NCI-H446 treated with DMSO at 0.1 percent for 48 hours (cell line): ENCODE measurements at places on chromosomes 16 and 17.

DNA sequence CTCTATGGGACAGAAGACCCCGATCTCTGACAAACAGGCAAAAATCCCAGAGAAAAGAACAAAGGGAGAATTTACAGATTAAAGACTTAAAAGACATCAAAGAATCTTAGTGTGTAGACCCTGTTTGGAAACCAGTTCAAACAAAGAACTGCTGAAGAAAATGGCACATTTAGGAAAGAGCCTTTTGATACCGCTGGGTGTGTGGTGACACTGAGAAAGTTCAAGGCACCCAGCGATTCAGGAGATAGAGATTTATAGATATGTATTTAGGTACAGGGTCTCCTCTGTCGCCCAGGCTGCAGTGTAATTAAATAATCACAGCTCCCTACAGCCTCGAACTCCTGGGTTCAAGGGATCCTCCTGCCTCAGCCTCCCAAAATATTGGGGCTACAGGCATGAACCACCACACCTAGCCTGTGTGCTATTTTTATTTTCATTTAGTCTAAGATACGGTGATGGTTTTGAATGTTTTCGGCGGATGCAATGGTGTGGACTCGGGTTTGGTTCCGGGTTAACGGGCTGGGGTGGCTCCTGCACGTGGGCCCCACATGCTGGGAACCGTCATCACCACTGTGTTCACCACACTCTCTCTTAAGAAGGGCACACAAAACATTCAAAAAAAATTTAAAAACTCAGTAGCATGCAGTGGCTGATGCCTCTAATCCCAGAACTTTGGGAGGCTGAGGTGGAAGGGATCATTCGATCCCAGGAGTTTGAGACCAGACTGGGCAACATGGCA, 114.0 kb downstream of the ZNF778 start:
- no peak for DNase-seq

DNA sequence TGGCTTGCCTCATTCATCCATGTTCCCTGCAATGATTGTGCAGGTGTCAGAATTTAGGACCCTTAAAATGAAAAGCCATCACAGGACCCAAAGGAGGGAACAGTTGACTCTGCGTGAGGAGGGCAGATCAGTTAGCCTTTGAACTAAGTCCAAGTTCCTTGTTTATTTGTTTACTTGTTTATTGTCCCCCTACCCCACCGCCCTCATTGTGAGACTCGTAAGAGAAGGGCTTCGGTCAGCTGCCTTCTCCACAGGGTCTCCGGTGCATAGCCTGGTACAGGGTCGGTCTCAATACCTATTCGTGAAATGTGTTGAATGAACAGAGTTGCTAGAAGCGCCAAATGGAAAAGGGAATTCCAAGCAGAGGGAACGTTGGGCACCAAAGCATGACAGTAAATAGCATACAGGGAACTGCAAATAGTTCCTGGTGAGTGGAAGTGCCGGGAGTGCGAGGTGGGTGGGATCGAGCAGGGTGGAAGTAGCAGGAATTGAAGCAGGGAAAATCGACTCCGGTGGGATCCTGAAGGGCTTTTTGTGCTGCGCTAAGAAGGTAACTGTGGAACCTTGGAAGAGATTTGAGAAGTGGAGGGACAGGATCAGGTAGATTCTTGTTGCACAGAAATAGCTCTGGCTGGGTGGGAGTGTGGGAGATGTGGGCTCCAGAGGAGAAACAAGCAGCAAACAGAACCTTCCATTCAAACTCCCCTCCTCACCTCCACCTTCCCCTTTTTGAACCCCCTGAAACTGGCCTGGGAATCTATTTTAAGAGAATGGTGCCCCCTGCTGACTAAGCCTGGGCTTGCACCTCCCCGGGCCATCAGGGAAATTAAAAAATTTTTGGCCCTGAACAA, 12.7 kb downstream of the SLC35B1 start:
- DNase-seq: no peak

DNA sequence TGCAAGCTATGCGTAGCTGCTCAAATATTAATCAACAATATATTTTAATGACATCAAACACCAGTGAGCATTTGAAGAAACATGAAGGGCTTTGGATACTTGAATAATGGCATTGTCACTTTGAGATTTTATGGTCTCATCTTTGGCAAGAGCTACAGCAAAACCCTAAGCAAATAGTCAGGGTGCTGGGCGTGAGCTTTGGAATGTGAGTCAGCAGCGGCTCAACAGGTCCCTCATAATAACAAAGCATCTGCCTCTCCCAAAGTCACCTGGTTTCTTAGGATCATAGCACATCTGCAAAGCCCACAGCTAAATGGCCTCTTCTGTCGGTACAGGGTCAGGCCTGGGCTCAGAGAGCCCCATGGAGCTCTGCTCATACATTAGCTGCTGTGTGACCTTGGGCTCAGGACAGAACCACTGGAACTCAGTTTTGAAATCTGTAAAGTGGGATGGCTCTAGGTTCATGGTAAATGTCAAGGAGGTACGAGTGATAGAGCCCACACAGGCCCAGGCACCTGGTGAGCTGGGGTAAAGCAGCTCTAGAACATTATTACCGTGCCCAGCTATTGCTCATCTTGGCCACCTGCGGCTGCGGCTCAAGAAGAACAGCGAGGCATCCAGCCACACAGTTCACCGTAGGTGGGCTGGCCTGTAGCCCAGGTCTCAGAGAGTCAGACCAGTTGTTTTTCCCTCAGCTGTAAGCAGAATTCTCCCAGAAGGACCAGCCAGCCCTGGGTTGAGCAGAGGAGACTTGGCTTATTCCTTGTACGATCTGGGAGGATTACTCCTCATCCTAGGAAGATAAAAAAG, 544.5 kb upstream of the CDH11 start:
- no peak for DNase-seq

- no peak for DNase-seq
Observed at GRCh38 chr16:20271893-20272292, 55.4 kb downstream of the GP2 start.

GRCh38 chr16:1378804-1379303, 27.1 kb downstream of the GNPTG start:
- DNase-seq: no peak

- DNase-seq: no peak
Observed at GRCh38 chr17:13638855-13639458, 37.2 kb upstream of the HS3ST3A1 start.

DNA sequence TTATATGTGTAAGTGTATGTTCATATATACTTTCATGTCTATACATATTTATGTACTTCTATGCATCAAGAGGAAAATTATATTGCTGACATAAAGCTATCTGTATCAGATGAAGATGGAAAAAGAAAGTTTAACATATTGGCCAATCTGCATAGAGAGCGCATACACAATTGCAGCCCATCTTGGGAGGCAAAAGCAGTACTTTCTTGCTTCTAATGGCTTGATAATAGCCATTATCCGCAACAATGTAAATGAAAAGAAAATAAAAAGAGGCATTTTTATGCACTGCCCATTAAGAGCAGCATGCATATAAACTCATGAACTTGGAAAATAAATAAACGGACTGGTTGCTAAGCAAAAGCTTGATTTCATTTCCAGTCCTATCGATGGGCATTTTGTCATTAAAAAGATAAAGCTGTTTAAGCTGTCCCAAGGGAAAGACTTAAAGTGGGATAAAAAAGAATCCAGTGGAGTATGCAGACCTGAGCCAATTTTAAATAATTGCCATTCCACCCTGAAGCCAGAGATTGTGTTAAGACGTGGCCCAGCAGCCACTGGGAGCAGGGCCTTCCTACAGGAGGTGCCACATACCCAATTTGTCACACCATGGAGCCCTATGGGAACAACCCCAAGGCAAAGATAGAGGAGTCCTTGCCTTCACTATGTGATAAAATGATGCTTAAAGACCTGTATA, 183.6 kb upstream of the CDH11 start:
- DNase-seq: no peak

- DNase-seq: no peak
Observed at GRCh38 chr17:76579281-76579680, 6.4 kb downstream of the ST6GALNAC2 start.

DNA sequence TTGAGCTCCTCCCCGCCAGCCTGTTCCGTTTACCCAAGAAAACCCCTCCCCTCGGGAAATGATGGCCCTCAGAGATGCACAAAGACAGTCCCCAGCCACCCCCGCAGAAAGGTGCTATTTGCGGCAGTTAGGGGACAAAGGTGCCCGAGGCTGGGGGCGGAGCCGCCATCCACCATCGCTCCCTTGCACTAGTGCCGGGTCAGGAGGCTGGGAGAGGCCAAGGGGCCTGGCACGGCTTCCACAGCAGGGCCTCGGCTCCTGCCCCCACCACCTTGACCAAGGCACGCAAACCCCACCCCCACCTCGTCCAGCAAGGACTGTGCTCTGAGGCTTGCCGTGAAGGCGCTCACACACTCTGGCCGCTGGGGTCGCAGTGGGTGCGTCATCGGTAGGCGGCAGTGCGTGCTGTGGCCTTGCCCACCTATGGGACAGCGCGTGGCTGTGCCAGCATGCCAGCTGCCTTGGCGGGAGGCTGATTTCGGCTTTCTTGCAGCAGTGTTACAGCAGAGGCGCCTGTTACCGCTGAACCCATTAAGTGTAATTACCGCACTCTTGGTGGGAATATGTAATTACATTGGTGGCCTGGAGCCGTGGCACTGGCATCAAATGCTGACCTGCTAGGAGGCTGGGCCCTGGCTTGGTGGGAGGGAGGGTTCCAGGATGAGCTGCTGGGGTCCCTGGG, 31.8 kb downstream of the TPSG1 start:
- no peak for DNase-seq

- DNase-seq: no peak
Observed at GRCh38 chr17:67016039-67016762, 28.2 kb upstream of the CACNG1 start.

- no peak for DNase-seq
Observed at GRCh38 chr17:80862481-80862961, 129.1 kb upstream of the CHMP6 start.

GRCh38 chr16:87369796-87370719, 13.5 kb downstream of the FBXO31 start:
- DNase-seq: peak; percentile 17

- DNase-seq: no peak
Observed at GRCh38 chr17:83004791-83005380, 74.5 kb upstream of the METRNL start.

- DNase-seq: no peak
Observed at GRCh38 chr16:66361604-66362135, 4.8 kb upstream of the CDH5 start.

DNA sequence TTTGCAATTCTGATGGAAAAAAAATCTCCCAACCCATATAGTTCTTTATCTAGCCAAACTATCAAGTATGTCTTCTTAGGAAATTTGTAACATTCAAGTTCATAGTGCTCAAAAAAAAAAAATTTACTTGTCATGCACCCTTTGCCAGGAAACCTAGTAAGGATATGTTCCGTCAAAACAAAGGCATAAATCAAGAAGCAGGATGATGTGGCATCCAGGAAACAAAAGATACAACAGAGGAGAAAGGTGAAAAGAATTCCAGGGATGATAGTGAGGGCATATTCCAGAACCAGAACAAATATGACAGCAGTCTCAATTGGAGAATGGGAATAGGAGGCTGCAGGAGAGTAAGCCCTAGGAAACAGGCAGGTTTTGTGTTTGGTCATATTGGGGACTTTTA, 104.6 kb downstream of the SPAG9 start:
- DNase-seq: no peak

DNA sequence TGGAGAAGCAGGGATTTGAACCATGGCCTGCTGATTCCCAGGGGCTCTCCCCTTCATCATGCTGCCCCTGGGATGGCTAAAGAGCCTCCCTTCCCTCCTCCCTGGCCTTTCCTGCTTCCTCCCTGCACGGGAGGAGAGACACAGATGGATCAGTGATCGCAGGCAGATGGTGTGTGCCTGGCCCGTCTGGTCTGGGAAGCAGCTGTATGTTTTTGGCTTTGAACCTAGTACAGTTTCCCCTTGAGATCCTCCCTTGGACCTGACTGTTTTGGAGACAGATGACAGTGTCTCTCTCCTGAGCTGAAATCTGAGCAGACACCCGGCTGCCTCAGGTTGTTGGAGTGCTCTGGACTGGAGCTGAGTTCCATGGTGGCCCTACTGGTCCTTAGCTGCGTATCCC, 29.0 kb upstream of the ATP2C2 start:
- DNase-seq: peak; percentile 0

- DNase-seq: no peak
Observed at GRCh38 chr17:55005520-55005919, 37.0 kb downstream of the STXBP4 start.

DNA sequence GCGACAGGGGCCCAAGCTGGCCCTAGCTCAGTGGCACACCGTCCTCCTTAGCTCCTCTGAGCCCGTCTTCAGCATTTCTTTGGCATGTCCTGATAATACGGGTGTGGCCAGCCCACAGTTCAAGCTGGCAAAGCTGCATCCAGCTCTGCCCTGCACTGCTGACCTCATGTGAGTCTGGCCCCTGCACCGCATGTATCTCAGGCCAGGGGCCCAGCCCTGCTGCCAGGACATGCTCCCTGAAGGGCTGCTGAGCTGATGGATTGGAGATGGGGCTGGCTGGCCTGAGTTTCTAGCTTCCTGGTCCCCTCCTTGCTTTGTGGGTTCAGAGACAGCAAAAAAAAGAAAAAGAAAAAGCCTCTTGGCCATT, 2.4 kb downstream of the DOC2B start:
- DNase-seq: no peak

- DNase-seq: no peak
Observed at GRCh38 chr16:4257646-4258556, 14.9 kb downstream of the TFAP4 start.

DNA sequence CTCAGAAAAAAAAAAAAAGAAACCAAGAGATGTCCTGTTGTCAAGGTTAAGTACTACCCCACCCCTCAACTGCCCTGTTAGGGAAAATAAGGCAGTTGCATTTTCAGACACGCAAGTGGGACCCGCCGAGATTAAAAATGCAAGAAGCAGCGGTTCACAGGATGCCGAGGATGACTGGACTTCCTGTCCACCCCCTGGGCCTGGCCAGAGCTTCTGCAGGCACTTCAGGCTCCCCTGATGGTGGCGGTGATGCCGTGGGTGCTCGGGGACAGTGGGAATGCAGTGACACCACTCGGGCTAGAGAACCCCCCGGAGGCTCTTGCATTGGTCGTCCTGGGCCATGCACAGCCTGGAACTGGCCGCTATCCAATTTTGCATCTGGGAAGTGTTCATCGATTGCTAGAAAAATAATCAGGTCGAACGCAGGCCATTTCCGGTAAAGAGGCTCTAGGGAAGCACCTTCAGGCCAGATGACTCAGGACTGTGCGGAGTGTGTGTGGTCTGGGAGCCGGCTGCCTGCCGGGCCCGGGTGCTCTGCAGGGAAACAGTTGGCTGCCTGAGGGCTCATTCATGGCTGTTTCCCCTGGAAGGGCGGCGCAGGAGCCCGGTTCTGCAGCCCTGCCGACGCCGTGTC, 13.4 kb upstream of the CRISPLD2 start:
- DNase-seq: no peak

DNA sequence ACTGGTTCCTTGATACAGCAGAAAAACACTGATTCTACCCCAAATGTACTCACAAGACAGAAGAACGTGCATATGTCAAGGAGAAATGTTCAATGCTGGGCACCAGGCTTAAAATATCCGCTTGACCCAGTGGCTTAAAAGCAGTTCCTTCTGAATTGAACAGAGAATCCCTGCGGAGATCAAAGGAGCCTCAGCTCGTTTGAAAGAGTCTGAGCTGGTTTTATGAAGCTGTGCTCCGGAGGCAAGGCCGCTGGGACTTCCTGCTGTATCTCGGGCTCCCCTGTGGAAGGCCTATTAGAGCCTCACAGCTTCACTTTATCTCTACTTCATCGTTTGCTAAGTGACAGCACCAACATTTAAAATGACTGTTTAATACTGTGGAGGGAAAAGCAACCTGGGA, 2.2 kb downstream of the LMF1 start:
- no peak for DNase-seq
